MCF 10A (cell line): ENCODE measurements at places on chromosomes 2 and 18.

GRCh38 chr18:27062802-27063201, 122.3 kb downstream of the CHST9 start:
- no peaks in the 10 kb centered on the region for H3K27me3 ChIP-seq
- DNase-seq: peak; percentile 69
- peaks cover 4% of the 10 kb centered on the region for H3K4me1 ChIP-seq
- H3K4me3 ChIP-seq: no peak overlapping the region
- no peaks in the 10 kb centered on the region for H3K36me3 ChIP-seq

DNA sequence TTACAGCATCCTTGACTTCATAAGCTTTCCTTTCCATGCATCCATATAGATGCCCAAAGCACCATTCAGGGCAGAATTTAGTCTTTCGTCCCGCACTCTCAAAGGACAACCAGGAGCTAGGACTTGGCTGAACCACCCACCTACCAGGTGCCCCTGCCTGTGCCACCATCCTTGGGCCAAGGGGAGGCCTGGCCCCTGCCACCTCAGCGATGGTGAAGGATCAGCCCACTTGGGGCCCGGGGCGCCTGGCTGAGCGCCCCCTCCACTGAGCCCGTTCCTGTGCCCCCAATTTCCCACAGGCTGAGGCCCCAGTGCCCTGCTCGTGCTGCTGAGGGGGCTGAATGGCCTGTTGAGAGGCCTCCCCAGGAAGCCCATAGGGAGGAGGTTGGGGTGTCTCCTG, 33.3 kb upstream of the ALPP start:
- no peaks in the 10 kb centered on the region for H3K27me3 ChIP-seq
- H3K4me3 ChIP-seq: no peak overlapping the region
- DNase-seq: no peak
- no peak overlapping the region for H3K27ac ChIP-seq
- no peaks in the 10 kb centered on the region for H3K36me3 ChIP-seq
- no peaks in the 10 kb centered on the region for H3K4me1 ChIP-seq

- no peak for DNase-seq
- peaks cover 7% of the 10 kb centered on the region for H3K4me1 ChIP-seq
- H3K36me3 ChIP-seq: no peaks in the 10 kb centered on the region
- peaks cover 25% of the 10 kb centered on the region for H3K27me3 ChIP-seq
These were observed 3.8 kb downstream of the PROC start for GRCh38 chr2:127421871-127422558.

DNA sequence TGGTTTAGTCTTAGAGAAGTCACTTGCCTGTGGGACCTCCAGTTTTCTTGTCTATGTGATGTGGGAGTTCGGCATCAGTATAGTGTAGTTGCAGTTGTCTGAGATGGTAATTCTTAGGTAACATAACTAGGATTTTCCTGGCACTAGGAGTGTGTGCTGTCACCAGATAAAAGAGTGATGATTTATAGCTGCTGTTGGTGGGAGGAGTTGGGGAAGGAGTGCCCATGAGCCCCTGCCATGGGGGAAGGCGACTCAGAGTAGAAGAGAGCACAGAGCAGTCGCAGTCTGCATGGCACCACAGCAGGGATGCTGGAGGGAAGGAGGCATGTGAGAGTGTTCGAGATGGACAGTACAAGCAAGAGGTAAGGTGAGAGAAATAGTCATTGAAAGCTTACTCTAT, 38.7 kb downstream of the ATP9B start:
- H3K4me1 ChIP-seq: peaks cover 10% of the 10 kb centered on the region
- no peaks in the 10 kb centered on the region for H3K27me3 ChIP-seq
- no peak for DNase-seq
- peaks cover 6% of the 10 kb centered on the region for H3K36me3 ChIP-seq
- peak overlapping the region; percentile 70 for H3K27ac ChIP-seq
- H3K4me3 ChIP-seq: no peak overlapping the region

DNA sequence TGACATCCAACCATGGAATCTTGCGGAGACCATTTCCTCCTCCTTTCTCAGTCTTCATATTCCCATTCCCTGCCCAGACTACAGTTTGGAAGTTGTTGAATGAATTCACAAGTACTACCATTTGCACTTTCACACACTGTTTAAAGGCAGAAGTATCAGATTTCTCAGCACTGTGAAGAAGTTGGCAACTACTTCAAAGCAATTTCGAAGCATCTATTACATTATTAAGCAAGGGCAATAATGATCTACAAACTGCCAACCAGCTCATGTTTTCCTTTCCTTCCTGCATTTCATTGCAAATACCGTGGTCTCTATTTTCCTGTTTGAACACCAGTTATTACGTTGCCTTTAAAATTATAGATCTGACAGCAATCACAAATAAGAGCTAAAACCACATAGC, 105.5 kb downstream of the IRS1 start:
- H3K4me1 ChIP-seq: no peaks in the 10 kb centered on the region
- H3K4me3 ChIP-seq: no peak overlapping the region
- DNase-seq: no peak
- H3K36me3 ChIP-seq: no peaks in the 10 kb centered on the region
- H3K27ac ChIP-seq: no peak overlapping the region

DNA sequence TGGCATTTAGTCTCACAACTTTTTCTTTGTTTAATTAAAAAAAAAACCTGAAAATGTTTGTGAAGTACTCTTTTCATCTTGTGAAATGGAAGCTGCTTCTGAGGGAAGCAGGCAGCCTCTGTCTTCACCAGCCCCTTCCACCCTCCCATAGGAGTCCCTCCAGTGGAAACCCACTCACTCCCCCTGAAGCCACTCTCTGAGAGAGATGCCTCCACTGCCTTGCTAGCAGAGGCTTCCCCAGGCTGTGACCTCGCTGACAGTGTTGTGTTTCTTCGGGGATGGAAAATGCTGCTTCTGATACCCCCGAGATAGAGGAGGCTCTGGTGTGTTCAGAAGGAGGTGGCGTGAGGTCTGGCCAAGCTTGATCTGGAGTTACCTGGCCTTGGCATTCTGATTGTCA, 59.9 kb downstream of the SH3RF3 start:
- H3K4me3 ChIP-seq: no peak overlapping the region
- DNase-seq: no peak
- peaks cover 35% of the 10 kb centered on the region for H3K4me1 ChIP-seq
- H3K27ac ChIP-seq: no peak overlapping the region
- no peaks in the 10 kb centered on the region for H3K27me3 ChIP-seq
- no peaks in the 10 kb centered on the region for H3K36me3 ChIP-seq

DNA sequence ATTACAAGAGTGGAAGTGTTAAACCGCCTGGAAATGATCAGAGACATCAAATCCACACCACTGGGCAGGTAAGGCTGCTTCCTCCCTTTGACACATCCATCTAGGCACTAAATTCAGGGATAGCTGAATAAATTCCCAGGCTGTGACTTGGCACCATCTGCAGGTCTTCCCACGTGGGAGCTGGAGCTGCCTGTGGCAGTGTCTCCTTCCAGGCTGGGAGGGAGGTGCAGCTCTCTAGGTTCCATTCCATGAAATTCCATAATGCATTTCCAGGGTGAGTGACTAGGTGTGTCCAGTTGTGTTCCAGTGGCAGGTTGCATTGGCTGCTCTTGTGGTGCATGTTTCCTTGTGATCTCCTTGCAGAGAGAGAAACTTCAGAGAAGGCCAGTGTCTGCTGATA, 188.9 kb upstream of the CXCR4 start:
- H3K4me1 ChIP-seq: no peaks in the 10 kb centered on the region
- H3K4me3 ChIP-seq: no peak overlapping the region
- H3K27ac ChIP-seq: no peak overlapping the region
- no peak for DNase-seq
- H3K36me3 ChIP-seq: no peaks in the 10 kb centered on the region

GRCh38 chr18:62979176-62979575, 263.8 kb downstream of the PHLPP1 start:
- peaks cover 14% of the 10 kb centered on the region for H3K4me1 ChIP-seq
- DNase-seq: peak; percentile 85
- H3K27me3 ChIP-seq: no peaks in the 10 kb centered on the region
- peaks cover 15% of the 10 kb centered on the region for H3K36me3 ChIP-seq
- H3K27ac ChIP-seq: peak overlapping the region; percentile 42

DNA sequence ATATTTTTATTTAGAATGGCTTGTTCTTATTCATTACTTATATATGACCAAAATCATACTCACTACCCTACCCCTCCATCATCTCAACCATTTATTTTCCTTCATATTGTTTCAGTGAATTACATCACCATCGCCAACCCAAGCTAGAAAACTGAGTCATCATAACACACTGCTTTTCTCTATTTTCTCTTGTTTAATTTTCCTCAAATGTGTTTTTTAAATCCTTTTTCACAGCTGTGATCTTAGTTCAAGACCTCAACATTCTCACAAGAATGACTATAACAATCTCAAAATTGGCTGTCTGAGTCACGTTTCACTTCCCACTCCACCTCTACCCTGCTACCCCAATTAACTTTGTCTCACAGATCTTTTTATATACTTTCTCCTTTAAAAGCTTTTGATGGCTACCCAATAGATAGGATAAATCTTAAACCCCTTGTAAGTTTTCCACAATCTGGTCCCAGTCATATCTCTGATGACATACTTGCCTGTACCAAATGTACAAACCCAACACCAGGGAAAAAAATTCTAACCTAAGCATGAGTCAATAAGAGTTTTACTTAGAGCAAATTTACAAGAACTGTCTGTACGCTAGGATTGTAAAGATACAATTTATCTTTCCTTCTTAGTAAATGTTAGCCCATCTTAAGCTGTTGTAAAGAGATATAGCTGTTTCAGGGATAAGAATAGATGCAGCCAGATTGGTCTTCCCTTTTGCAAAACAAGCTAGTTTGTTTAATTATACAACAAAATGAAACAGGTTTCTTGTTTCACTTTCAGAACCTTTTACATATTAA, 635.1 kb upstream of the SLC39A10 start:
- H3K4me3 ChIP-seq: no peak overlapping the region
- no peak for DNase-seq
- peaks cover 16% of the 10 kb centered on the region for H3K4me1 ChIP-seq
- H3K36me3 ChIP-seq: no peaks in the 10 kb centered on the region

- DNase-seq: no peak
- H3K27me3 ChIP-seq: no peaks in the 10 kb centered on the region
- no peaks in the 10 kb centered on the region for H3K36me3 ChIP-seq
- no peaks in the 10 kb centered on the region for H3K4me1 ChIP-seq
- no peak overlapping the region for H3K27ac ChIP-seq
- H3K4me3 ChIP-seq: no peak overlapping the region
These were observed 618.7 kb upstream of the ZEB2 start for GRCh38 chr2:145138626-145139025.

GRCh38 chr2:38077431-38077769, 1.4 kb upstream of the CYP1B1 start:
- H3K4me1 ChIP-seq: peaks cover 24% of the 10 kb centered on the region
- H3K27me3 ChIP-seq: no peaks in the 10 kb centered on the region
- H3K4me3 ChIP-seq: peak overlapping the region; percentile 78
- no peak for DNase-seq
- H3K36me3 ChIP-seq: peaks cover 21% of the 10 kb centered on the region
- H3K27ac ChIP-seq: peak overlapping the region; percentile 75

- no peak overlapping the region for H3K27ac ChIP-seq
- H3K27me3 ChIP-seq: no peaks in the 10 kb centered on the region
- no peak for DNase-seq
- H3K4me3 ChIP-seq: no peak overlapping the region
These were observed 207.7 kb downstream of the DSEL start for GRCh38 chr18:67308819-67309218.

- no peak overlapping the region for H3K4me3 ChIP-seq
- no peak for DNase-seq
- no peaks in the 10 kb centered on the region for H3K36me3 ChIP-seq
- H3K4me1 ChIP-seq: peaks cover 8% of the 10 kb centered on the region
These were observed 114.9 kb downstream of the ALK start for GRCh38 chr2:29806461-29806860.

- no peaks in the 10 kb centered on the region for H3K36me3 ChIP-seq
- DNase-seq: no peak
- H3K4me1 ChIP-seq: no peaks in the 10 kb centered on the region
- H3K27ac ChIP-seq: no peak overlapping the region
These were observed 47.9 kb downstream of the DOCK10 start for GRCh38 chr2:224994242-224994823.

- H3K36me3 ChIP-seq: no peaks in the 10 kb centered on the region
- H3K4me1 ChIP-seq: no peaks in the 10 kb centered on the region
- H3K27me3 ChIP-seq: no peaks in the 10 kb centered on the region
- DNase-seq: peak; percentile 89
- H3K4me3 ChIP-seq: no peak overlapping the region
- H3K27ac ChIP-seq: no peak overlapping the region
These were observed 995.6 kb upstream of the FANCL start for GRCh38 chr2:59236723-59237122.

DNA sequence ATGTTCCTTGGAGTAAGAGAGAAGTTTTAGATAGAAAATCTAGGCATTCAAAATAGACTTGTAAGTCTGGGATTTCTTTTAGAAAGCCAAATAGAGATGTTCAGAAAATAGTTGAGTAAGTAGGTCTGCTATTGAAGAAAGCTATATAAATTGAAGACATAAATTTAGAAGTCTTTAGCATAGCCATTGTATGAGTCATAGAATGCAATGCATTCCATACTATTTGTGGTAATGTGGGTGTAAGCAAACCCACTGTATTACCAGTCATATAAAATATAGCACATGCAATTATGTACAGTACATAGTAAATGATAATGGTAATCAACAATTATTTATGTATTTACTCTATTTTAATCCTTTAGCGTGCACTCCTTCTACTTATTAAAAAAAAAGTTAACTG, 14.1 kb downstream of the MC4R start:
- no peak overlapping the region for H3K27ac ChIP-seq
- H3K27me3 ChIP-seq: peaks cover 54% of the 10 kb centered on the region
- DNase-seq: no peak

DNA sequence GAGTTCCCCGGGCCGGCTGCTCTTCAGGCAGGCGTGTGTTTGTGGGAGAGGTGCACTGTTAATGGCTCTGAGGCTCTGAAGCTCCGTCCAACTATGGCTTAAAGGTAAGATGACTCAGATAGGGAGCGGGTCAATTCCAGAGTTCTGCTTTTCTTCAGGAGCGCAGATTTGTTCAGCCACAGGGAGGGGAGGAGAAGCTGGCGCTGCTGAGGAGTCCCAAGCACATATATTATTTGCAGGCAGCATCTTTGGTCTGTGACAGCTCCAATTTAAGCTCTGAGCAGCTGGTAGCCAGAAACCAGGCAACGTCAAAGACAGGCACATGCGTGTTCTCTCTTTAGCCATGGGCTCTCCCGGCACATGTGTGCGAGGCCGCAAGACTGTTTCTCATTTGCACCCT, 229.2 kb downstream of the BCL2 start:
- no peaks in the 10 kb centered on the region for H3K4me1 ChIP-seq

GRCh38 chr2:229431327-229431954, 160.4 kb upstream of the PID1 start:
- H3K4me3 ChIP-seq: no peak overlapping the region
- no peaks in the 10 kb centered on the region for H3K27me3 ChIP-seq
- H3K4me1 ChIP-seq: peaks cover 32% of the 10 kb centered on the region
- DNase-seq: peak; percentile 69

GRCh38 chr2:106859498-106859897, 26.5 kb downstream of the ST6GAL2 start:
- H3K4me1 ChIP-seq: no peaks in the 10 kb centered on the region
- DNase-seq: no peak
- no peaks in the 10 kb centered on the region for H3K27me3 ChIP-seq
- H3K27ac ChIP-seq: no peak overlapping the region
